Lung microvascular endothelial cell (primary cell): ENCODE measurements at places on chromosomes 6 and 20. TPM values are rescaled to one million over a fixed set of nuclear protein-coding genes. Genes with fewer than 3 reads are reported as not detected.

DNA sequence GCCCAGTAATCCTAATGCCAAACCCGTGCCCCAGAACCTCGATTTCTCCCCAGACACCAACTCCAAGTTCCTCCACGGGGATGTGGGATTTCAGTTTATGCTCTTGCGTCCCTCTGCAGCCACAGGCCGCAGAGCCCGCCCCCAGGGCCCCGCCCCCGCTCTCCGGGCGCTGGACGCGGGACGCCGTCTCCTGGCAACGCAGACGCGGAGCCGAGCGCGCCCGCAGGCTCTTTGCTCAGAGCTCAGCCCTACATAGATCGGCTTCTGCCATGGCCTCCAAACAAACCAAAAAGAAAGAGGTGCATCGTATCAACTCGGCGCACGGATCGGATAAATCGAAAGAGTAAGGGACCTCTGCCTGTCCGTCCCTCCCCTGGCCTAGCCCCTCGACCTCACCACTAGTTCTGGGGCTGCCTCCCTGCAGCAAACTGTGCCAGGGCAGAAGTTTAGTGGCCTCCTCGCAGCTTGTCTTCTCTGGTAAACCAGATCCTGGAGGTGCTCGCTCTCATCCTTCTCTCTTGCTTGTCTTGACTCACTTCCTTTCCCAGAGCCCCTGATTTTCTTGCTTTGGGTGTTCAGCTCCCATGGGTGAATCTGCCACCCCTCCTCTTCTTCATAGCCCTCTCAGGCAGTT, at the start of gene ADGB:
ADGB (plus strand) TSS at position 201 of the 634 bp plus-strand sequence; CDS start at position 270, 69 bp downstream.
- DNase-seq: peak; percentile 41

DNA sequence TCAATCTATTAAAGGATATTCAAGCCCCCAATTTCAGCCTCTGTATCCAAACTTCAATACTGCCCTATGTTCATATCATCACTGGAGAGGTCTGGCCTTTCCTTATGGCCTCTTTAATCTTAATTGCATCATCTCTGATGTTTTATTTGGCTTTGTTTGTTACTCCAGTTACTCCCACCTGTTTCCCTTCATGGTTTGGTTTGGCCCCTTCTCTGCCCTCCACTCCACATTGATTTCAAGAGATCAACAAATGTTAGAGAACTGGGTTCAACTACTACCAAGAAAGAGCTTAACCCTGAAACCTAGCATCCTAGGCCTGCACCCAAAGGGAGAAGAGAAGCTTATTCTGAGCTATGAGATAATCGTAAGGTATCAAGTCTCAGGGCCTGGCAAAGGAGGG, 221.6 kb downstream of the LAMA2 start:
- no peak for DNase-seq

GRCh38 chr20:16666272-16666671, 63.6 kb upstream of the SNRPB2 start:
- no peak for DNase-seq

DNA sequence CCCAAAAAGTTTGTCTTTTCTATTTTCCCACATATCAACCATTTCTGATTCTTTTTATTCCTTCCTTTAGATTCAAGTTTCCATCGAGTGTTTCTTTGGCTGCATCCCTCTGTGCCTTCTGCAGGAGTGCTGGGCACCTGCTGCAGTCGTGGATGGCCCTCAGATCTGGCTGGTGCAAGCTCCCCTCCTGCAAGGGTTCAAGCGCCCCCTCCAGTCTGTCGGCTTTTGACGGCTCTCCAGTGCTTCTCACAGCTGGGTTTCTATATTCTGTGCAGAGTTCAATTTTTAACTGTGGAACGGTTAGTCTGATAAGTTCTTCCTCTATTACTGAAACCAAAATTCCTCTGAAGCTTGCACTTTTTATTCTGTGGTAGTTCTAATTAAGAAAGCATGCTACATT, 132.1 kb downstream of the HUS1B start:
- DNase-seq: no peak

- DNase-seq: peak; percentile 10
Observed at GRCh38 chr20:40688129-40689099, 622 bp downstream of the MAFB start.

GRCh38 chr6:158816803-158817727, 2.1 kb downstream of the EZR start:
- peak; percentile 61 for DNase-seq

DNA sequence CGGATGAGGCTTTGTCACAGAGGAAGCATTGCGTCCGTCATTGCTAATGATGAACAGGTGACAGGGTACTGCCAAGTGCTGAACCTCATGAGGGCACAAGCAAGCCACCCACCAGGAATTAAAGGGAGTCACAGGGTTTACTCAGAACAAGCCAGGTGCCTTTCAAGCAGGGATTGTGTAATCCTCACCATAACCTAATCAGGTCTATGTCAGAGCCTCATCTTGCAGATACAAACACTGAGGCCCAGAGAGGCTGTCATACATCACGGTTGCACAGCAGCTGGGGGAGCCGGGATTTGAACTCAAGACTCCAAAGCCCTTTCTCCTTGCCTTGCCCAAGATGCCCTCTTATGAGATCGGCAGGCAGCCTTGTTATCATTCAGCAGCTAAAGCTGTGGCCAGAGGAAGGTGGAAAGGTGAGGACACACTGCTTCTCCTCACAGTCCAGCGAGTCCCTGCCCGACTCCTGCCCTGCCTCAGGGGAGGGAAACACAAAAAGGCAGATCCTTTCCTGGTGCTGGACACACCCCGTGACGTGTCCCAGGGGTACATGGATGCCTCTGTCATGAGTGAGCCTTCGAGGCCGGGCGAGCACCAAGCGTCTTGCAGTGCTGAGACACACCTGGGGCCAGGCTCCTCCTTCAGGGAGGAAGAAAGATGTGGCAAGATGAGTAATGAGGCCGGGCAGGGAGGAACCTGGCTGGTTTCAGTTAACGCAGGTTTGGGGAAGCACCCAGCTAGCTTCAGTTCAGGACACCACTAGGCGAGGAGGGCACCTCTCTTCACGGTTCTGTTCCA, 214.9 kb downstream of the LY86 start:
- no peak for DNase-seq

GRCh38 chr20:53269380-53269779, 297.2 kb downstream of the TSHZ2 start:
- DNase-seq: no peak

DNA sequence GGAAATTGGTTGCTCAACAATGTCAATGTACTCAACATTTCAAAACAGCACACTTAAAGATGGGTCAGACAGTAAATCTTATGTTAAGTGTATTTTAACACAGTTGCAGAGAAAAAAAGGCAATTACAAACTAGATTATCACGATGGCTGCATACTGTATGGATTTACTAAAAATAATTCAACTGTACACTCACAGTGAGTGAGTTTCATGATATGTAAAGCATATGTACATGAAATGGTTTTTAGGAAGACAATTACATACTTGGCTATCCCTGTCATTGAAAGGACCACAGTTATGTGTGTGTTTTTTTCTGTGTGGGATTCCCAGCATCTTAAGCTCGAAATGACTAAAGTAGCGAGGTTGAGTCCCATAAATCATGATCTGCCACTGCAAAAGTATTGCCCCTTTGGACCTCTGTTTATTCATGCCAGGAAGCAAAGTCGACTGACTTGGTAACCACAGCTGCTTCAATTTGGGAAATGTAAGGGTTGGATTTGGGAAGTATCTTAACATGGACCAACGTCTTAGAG, 5.5 kb upstream of the SALL4 start:
- no peak for DNase-seq

DNA sequence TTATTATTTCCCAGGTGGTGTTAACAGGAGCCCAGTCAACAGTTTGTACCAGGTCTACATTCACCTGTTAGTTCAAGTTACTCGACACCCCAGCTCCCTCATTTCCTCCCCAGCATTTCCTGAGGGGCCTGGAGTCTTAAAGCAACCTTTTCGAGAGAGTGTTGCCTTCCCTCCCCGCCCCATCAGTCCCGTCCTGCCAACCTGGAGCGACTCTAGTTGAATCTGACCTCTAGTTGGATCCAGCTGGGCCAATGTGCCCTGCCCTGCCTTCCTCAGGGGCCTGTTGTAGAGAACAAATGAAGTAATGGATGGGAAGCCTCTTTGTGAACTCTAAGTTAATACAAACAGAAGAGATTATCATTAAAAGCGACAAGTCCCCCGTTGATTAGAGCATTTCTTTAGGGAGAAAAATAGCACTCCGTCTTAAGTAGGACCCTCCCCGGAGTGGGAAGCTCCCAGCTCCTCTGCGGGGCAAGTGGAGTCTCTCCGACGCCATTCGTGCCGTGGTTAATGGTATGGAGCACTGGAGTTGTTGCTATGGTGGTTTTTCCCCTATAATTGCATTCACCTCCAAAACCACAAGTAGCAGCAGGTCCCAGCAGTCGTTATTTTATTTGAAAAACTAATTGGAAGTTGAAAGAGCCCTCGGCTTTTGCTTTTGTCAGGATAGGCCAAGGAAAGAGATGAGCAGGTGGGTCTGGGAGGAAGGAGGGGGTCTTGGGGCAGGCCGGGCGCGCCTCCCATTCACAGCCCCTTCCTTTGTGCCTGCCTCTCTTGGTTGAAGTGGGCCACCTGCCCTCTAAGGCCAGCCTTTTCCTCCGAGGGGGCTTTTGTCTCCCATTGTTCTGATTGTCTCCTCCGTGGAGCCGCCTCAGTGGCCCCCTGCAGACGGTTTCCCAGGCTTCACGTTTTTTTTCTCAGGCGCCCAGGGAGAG, 16.1 kb downstream of the GHRH start:
- DNase-seq: no peak

DNA sequence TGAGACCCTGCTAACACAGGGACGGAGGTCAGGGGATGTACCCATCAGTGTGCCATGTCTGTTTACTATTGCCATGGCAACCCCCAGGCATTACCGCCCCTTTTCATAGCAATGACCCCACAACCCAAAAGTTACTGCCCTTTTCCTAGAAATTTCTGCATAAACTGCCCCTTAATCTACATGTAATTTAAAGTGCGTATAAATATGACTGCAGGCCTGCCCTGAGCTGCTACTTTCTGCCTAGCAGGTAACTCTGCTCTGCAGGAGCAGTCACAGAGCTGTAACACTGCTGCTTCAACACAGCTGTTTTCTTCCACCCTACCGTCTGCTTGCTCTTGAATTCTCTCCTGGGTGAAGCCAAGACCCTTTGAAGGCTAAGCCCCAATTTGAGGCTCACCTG, 57.1 kb upstream of the RPS6KA2 start:
- no peak for DNase-seq

- DNase-seq: no peak
Observed at GRCh38 chr6:85096976-85097375, 332.6 kb upstream of the TBX18 start.

GRCh38 chr6:45514454-45515230, 136.9 kb upstream of the SUPT3H start:
- peak; percentile 20 for DNase-seq

- no peak for DNase-seq
Observed at GRCh38 chr20:35077872-35078271, 14.7 kb downstream of the TRPC4AP start.

DNA sequence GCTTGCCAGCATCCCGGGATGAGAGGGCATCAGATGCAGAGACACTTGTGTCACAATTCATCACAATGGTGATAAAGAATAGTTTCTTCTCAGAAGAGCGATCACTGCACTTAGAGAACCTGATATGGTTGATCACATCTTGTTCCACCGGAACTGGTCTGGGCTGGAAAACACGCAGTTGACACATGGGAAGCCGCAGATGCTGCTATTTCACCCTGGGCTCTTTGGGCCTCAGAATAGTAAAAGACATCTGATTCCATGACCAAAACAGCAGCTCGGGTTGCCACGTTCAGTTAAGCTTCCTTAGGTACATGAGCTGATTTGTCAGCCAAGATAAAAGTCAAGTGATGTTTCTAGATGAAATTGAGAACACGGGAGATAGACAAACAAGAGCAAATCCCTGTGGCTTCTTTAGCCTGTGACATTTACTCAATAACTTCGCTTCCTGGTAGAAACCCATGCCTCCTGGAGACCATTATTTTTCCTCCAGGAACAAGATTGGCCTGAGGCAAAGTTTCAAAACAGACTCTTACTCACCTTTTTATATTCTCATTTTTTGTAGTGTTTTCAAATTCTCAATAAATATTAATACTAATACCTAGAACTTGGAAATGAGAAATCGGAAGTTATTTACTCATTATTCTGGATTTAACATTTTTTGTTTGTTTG, 59.4 kb downstream of the TRMT6 start:
- DNase-seq: no peak

- DNase-seq: peak; percentile 41
Observed at GRCh38 chr6:19812512-19813119, 24.6 kb upstream of the ID4 start.

GRCh38 chr6:25619217-25619616, 32.8 kb upstream of the SCGN start:
- DNase-seq: no peak

DNA sequence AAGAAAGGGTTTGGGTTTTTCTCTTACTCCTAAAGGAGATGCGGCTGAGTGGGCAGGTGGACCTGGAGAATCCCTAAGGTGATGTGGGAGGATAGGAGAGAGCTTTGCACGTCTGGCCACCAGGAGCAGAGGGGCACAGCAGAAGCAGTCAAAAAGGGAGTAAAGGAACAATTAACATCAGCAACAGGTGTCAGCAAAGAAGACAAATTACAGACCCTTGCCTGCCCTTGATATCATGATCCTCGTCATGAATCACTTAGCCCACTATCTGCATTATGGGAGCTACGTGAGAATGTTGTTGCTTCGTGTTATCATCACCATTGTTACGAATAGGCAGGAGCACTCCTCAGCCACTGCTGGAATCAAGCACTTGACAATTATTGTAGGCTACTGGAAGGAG, 25.5 kb upstream of the ARG1 start:
- DNase-seq: no peak

- DNase-seq: peak; percentile 69
Observed at GRCh38 chr6:69835414-69836179, 30.8 kb upstream of the COL19A1 start.

DNA sequence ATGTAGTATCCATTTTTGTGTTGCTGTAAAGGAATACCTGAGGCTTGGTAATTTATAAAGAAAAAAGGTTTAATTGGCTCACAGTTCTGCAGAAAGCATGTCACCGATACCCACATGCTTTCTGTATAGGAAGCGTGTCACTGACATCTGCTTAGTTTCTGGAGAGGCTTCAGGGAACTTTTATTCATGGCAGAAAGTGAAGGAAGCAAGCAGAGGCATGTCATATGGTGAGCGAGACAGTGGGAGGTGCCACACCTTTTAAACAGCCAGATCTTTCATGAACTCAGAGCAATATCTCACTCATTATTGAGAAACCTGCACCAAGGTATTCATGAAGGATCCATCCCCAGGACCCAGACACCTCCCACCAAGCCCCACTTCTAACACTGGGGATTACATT, 3.5 kb downstream of the SUMO4 start:
- no peak for DNase-seq

LPA gene
- not detected in 2 replicates for total RNA-seq

ALDH8A1 gene
- 0.20 and 0.44 TPM in 2 replicates for total RNA-seq

SNAI1 gene
- 1.1 and 1.8 TPM in 2 replicates for total RNA-seq

KIF13A gene
- total RNA-seq: 19.4 and 23.3 TPM in 2 replicates

GHRH gene
- not detected in 2 replicates for total RNA-seq

SEL1L2 gene
- total RNA-seq: not detected in 2 replicates

NKAPL gene
- total RNA-seq: 0.20 and 0.22 TPM in 2 replicates

SAMHD1 gene
- 8.9 and 17.2 TPM in 2 replicates for total RNA-seq

CLPSL2 gene
- not detected in 2 replicates for total RNA-seq

HMGN3 gene
- 44.0 and 61.1 TPM in 2 replicates for total RNA-seq

TP53TG5 gene
- not detected in 2 replicates for total RNA-seq

SNAP25 gene
- total RNA-seq: 0.22 TPM in 1 of 2 replicates, not detected in the other

GPR63 gene
- under 0.01 TPM in 2 replicates for total RNA-seq

C6orf15 gene
- not detected in 2 replicates for total RNA-seq

NKX2-4 gene
- total RNA-seq: not detected in 2 replicates
